ENCODE measurements at places on chromosomes 1 and 21. TPM values are rescaled to one million over a fixed set of nuclear protein-coding genes. Genes with fewer than 3 reads are reported as not detected.

- no peak for DNase-seq
These were observed 150.5 kb downstream of the APP start for GRCh38 chr21:26020081-26020480.

- no peak for DNase-seq
These were observed 50.4 kb upstream of the KIAA1614 start for GRCh38 chr1:180862305-180862704.

- no peak for DNase-seq
These were observed 66.2 kb downstream of the COQ8A start for GRCh38 chr1:227006226-227006796.

GRCh38 chr21:35208104-35208503 is 159.0 kb upstream of the RUNX1 start:
- no peak for DNase-seq

DNA sequence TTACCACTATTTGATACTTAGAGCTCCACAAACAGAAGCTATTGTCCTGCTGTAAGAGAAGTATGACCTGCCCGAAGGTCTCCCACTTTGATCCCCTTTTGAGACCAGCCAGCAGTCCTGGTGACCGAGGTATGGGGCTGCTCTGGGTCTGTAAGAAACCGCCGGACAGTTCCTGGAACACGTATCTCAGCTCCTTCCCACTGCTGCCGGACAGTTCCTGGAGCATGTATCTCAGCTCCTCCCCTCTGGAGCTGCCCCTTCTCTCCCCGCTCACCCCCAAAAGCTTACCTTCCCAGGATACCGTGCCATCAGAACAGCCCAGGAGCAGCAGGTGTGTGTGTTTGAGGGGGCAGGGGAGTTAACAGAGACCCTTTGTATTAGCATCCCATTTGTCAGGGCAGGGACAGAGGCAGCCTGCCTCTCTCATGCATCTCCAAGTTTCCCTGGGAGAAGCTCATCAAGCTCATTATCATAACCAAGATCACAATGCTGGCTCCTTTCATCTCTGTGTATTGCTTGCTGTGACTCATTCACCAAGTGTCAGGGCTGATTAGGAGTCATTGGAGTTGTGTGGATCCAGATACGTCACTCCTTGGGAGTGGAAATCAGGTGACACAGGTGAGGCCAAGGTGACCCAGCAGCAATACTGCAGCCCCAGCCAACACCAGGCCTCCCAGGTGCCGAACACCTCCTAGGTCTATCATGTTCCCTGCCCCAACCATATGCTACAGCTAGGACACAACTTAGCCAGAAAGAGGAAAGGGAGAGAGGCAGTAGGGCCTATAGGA is 25.3 kb downstream of the OPTC start:
- DNase-seq, result no peak

GRCh38 chr21:34592120-34592955 is 22.6 kb downstream of the RCAN1 start:
- DNase-seq, result no peak

DNA sequence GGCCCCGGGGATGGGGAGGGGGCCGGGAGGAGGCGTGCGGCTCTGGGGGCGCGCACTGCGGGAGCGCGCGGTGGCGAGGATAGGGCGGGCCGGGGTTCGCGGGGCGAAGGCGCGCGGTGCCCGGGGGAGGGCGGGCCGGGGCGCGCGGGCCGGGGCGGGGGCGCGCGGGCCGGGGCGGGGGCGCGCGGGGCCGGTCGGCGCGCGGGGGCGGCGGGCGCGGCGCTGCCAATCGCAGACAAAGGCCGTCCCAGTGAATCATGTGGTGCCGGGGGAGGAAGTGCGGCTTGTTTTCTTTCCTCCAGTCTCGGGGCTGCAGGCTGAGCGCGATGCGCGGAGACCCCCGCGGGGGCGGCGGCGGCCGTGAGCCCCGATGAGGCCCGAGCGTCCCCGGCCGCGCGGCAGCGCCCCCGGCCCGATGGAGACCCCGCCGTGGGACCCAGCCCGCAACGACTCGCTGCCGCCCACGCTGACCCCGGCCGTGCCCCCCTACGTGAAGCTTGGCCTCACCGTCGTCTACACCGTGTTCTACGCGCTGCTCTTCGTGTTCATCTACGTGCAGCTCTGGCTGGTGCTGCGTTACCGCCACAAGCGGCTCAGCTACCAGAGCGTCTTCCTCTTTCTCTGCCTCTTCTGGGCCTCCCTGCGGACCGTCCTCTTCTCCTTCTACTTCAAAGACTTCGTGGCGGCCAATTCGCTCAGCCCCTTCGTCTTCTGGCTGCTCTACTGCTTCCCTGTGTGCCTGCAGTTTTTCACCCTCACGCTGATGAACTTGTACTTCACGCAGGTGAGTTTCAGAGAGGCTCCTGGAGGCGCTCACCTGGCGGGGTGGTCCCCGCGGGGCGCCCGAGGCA is at the start of gene GPR137B:
Gene GPR137B (plus strand): TSS at position 287 of the 851 bp plus-strand sequence. CDS start 84 bp downstream, at position 371.
- peak; percentile 57 for DNase-seq

The SUSD4 gene
- 1.3 TPM for total RNA-seq

The UQCRH gene
- 68.7 TPM for total RNA-seq

Measured in left lobe of liver (tissue), 2 donors.